SJSA1 (cell line): ENCODE measurements at places on chromosomes 2 and 18. TPM values are rescaled to one million over a fixed set of nuclear protein-coding genes. Genes with fewer than 3 reads are reported as not detected.

Gene SCN9A
- 11.5 and 19.9 TPM in 2 replicates for total RNA-seq

Gene NOL4
- not detected in 2 replicates for total RNA-seq

Gene ACVR1C
- total RNA-seq, result not detected in 2 replicates

Gene CERKL
- total RNA-seq, result 0.11 TPM in 1 of 2 replicates, not detected in the other

- no peak overlapping the region for H3K4me3 ChIP-seq
- H3K36me3 ChIP-seq, result no peaks in the 10 kb centered on the region
- H3K27ac ChIP-seq, result no peak overlapping the region
- DNase-seq, result no peak
- H3K27me3 ChIP-seq, result no peaks in the 10 kb centered on the region
- peaks cover 14% of the 10 kb centered on the region for H3K4me1 ChIP-seq
Observed at GRCh38 chr18:8050616-8051329, 483.7 kb downstream of the PTPRM start.

GRCh38 chr2:48601349-48601748 lies 16.3 kb upstream of the GTF2A1L start:
- H3K4me3 ChIP-seq, result no peak overlapping the region
- DNase-seq, result no peak
- H3K27me3 ChIP-seq, result no peaks in the 10 kb centered on the region; the same call in 1 of the 2 replicates
- H3K36me3 ChIP-seq, result no peaks in the 10 kb centered on the region
- H3K4me1 ChIP-seq, result no peaks in the 10 kb centered on the region
- no peak overlapping the region for H3K27ac ChIP-seq

DNA sequence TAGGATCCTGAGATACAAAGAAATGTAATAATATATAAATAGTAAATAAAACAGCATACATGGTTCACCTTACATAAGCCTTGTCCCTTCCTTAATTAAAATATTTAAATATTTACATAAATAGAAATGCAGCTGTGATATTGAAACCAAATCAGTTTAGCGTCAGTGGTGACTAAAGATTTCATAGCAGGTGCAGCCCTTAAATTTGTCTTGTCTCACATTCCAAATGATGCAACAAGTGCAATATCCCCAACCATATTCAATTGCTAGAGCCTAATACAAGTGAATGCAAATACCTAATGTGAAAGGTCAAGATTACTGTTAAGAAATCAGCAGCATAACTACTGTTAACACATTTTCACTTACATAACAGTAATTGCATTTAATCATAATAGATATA lies 539.5 kb downstream of the NYAP2 start:
- H3K4me1 ChIP-seq, result no peaks in the 10 kb centered on the region
- no peak for DNase-seq

- no peak for DNase-seq
- peaks cover 10% of the 10 kb centered on the region; the same call in 1 of the 2 replicates for H3K36me3 ChIP-seq
- peaks cover 12% of the 10 kb centered on the region for H3K4me1 ChIP-seq
- no peak overlapping the region for H3K4me3 ChIP-seq
- H3K27ac ChIP-seq, result no peak overlapping the region
Observed at GRCh38 chr2:217269701-217270484, 410.0 kb upstream of the TNP1 start.

DNA sequence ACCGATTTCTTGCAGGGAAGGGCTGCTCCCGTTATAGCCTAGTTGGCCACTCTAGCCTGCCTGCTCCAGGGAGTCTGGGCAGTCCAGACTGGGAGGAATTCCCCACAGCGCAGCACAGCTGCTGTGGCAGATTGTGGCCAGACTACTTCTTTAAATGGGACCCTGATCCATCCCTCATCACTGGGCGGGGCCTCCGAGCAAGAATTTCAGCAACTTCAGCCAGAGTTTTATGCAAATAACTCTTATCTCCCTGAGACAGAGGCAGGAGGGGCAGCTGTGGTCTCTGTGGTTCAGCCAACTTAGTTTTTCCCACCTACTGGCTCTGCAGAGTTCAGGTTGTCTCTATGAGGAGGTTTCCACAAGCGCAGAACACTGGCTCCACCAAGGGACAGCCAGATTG lies 1583.2 kb downstream of the SUCLG1 start:
- H3K4me1 ChIP-seq, result no peaks in the 10 kb centered on the region
- no peaks in the 10 kb centered on the region for H3K36me3 ChIP-seq
- no peak overlapping the region for H3K4me3 ChIP-seq

GRCh38 chr18:59686260-59686659 lies 11.0 kb downstream of the CCBE1 start:
- no peak overlapping the region for H3K27ac ChIP-seq
- no peak for DNase-seq
- no peak overlapping the region for H3K4me3 ChIP-seq

DNA sequence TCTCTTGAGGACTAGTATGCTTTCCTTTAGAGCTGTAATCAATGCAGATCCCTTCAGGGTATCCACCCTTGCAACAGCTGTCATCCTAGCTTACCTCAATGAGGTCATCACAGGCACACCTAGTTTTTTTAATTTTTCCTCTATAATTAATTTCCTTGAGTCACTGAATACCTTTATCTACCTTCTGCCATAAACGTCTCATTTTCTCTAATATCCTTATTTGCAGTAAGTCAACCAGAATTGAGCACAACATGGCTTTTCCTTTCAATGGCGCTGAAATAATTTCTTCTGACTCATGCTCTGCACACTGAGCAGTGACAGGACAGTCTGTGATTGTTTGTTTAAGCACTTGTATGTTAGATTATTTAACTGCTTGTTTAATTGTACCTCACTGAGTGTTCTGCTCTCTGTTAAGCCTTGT lies 49.4 kb downstream of the ETAA1 start:
- H3K27me3 ChIP-seq, result no peaks in the 10 kb centered on the region
- H3K4me1 ChIP-seq, result peaks cover 21% of the 10 kb centered on the region
- H3K36me3 ChIP-seq, result no peaks in the 10 kb centered on the region
- peak overlapping the region; percentile 18 for H3K27ac ChIP-seq
- H3K4me3 ChIP-seq, result no peak overlapping the region

- DNase-seq, result no peak
- H3K36me3 ChIP-seq, result 0 out of 2 replicates have a peak, but pooled peaks cover 4% of the 10 kb centered on the region
- H3K27me3 ChIP-seq, result no peaks in the 10 kb centered on the region
- H3K27ac ChIP-seq, result no peak overlapping the region
- no peak overlapping the region for H3K4me3 ChIP-seq
Observed at GRCh38 chr2:100852999-100853908, 33.3 kb downstream of the NPAS2 start.

GRCh38 chr2:9416962-9417316 lies 6.4 kb downstream of the ITGB1BP1 start:
- peaks cover 2% of the 10 kb centered on the region for H3K4me1 ChIP-seq
- no peak overlapping the region for H3K4me3 ChIP-seq
- no peaks in the 10 kb centered on the region for H3K27me3 ChIP-seq
- peaks cover 51% of the 10 kb centered on the region for H3K36me3 ChIP-seq
- no peak for DNase-seq

DNA sequence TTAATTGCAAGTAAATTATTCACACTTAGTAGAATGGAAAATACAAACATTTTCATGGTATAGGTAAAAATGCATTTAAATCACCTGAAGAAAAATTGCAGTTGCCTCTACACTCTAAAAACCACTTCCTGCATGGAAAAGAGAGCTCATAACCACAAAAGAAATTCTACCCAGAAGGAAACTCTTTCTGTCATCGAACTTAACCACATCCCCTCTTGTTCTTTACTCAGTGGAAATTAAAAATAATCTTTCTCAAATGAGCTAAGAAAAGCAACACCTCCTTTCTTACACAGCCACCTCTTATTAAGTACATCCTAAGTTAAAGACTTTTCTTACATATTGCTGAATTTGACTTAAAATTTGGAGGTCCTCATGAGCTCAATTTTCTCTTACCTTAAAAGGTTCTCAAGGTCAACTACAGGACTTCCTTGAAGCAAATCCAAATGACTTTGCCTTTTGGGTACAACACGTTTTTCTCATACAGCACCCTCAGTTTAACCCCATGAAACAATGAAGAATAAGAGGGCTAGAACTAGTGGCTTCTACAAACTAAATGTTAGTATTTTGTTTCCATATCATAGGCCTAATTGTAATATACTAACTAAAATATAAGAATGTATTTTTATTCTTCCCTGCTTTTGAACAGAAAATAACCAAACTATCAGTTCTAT lies 109.1 kb upstream of the CRIM1 start:
- H3K36me3 ChIP-seq, result no peaks in the 10 kb centered on the region
- no peak overlapping the region for H3K4me3 ChIP-seq
- no peaks in the 10 kb centered on the region for H3K4me1 ChIP-seq
- H3K27me3 ChIP-seq, result no peaks in the 10 kb centered on the region; the same call in 1 of the 2 replicates
- DNase-seq, result no peak
- no peak overlapping the region for H3K27ac ChIP-seq

DNA sequence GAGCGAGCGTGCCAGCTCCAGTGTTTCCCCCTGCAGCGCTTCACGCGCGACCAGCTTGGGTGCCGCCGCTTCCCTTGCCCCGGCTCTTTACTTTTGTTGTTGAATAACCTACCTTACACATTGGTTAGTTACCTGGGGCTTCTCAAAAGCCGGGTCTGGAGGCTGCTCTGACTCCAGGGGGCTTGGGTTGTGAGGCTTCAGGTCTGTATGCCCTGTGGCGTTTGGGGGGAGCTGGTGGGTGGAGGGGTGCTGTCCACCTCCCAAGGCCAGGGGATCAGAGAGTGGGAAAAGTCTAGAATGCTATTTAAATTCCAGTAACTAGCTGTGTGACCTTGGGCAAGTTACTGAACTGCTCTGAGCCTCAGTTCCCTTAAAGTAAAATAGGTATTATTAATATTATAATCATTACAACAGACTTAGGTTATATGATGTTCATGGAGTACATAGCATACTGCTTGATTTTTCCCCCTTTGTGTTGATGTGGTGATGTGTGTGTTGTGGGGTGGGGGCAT lies 770 bp downstream of the LYPD6B start:
- no peaks in the 10 kb centered on the region for H3K27me3 ChIP-seq
- no peak overlapping the region for H3K27ac ChIP-seq
- H3K4me3 ChIP-seq, result peak overlapping the region; percentile 91
- no peaks in the 10 kb centered on the region for H3K36me3 ChIP-seq

GRCh38 chr18:61553045-61553659 lies 219.9 kb downstream of the CDH20 start:
- H3K27ac ChIP-seq, result no peak overlapping the region
- H3K4me1 ChIP-seq, result peaks cover 34% of the 10 kb centered on the region
- no peak overlapping the region for H3K4me3 ChIP-seq
- no peak for DNase-seq

DNA sequence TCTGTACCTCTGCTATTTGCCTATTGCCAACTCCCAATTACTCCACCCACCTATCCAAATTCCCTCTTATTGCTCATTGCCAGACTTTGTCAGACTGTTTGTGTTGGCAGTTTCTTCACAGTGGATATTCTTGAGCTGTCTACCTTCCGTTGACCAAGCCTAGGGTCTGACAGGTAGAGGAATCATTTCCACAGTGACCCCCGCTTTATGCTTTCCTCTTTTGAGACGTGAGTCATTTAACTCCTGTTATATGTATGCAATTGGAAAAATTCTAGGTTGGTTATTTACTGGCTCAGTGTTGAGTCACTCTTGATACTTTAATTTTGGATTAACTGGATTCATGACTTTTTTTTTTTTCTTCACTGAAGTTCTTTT lies 187.7 kb downstream of the IRS1 start:
- no peaks in the 10 kb centered on the region for H3K36me3 ChIP-seq
- H3K4me1 ChIP-seq, result peaks cover 51% of the 10 kb centered on the region
- H3K4me3 ChIP-seq, result no peak overlapping the region
- DNase-seq, result no peak
- H3K27ac ChIP-seq, result peak overlapping the region; percentile 42

DNA sequence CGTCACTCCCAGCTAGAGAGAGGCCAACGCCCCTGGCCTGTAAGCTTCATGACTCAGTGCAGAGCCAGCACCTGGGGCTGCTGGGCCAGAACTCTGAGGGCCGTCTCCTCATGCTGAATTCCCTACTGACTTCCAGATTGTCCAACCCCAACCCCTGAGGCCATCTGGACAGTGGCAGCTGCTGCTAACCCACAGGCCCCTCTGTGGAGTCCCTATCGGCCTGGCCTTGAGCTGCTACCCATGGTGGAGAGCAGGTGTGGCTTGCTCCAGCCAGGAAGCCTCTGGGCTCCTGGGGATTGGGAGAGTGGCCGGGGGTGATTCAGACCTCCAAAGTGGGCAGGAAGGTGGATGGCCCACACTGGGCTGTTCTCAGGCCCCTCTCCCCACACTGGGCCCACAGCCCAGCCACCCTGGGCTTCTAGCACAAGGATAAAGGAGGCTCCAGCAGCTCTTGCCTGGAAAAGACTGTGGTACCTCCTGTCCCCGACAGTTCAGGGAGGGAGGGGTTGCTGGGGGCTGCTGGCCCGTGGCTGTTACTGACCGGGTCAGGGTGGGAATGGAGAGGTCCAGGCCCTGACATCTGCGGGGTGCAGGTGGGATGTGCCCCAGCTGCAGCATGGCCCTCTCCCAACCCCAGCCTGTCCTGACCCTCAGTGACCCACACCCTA lies 8.2 kb downstream of the TEKT4 start:
- no peak overlapping the region for H3K4me3 ChIP-seq
- H3K27ac ChIP-seq, result no peak overlapping the region
- H3K4me1 ChIP-seq, result no peaks in the 10 kb centered on the region
- H3K27me3 ChIP-seq, result no peaks in the 10 kb centered on the region
- DNase-seq, result no peak

- H3K36me3 ChIP-seq, result peaks cover 74% of the 10 kb centered on the region
- H3K4me3 ChIP-seq, result no peak overlapping the region
- H3K4me1 ChIP-seq, result no peaks in the 10 kb centered on the region
Observed at GRCh38 chr2:117952228-117952627, 61.6 kb downstream of the CCDC93 start.

DNA sequence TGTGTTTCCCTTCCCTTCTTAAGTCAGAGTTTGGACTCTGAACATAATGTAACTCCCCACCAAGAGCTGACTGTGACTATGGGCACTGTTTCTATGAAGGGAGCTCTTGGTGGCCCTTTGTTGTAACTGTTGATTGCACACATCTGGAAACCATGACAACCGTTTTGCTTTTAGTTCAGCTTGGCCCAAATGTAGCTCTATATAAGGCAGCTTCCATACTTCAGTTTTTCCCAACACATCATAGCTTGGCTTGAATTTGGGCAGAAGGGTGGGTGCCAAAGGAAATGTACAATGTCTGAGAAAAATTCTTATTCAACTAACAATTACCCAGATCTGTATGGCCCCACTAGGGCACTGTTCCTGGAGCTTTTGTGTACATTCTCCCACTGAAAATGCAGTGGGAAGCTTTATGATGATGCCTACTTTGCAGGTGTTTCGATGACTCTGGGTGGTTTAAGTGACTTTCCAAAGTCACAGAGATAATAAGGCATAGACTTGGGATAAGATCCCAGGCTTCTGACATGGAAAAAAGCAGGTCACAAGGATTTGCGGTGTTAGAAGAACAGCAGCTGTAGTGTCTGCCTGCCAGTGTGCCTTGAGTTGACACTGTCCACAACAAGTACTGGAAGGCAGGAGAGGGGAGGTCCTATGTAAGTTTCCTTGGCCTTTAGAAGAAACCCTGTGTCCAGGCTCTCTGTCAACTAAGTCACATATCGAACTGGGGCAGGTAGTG lies 2.4 kb upstream of the CETN1 start:
- H3K4me1 ChIP-seq, result peaks cover 58% of the 10 kb centered on the region
- no peaks in the 10 kb centered on the region; the same call in 1 of the 2 replicates for H3K36me3 ChIP-seq
